ENCODE measurements at places on chromosomes 12 and 14. TPM values are rescaled to one million over a fixed set of nuclear protein-coding genes. Genes with fewer than 3 reads are reported as not detected.

Gene ANO4
- total RNA-seq = 88.9 TPM

DNA sequence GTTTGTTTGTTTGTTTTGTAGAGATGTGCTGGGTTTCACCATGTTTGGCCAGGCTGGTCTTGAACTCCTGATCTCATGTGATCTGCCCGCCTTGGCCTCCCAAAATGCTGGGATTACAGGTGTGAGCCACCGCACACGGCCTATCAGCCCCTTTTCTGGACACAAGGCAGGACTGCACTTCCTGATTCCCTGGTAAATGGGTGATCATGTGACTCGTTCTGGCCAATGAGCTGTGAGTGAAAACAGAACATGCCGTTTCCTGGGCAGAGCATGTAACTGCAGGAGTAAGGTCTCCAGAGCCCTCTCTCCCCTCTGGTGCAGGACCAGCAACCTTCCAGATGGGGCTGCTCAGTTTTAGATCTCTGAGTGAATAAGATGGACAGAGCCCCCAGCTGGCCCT is 92.7 kb downstream of the ITPK1 start:
- no peak for DNase-seq

- DNase-seq = no peak
Measured at GRCh38 chr14:96246539-96246847, 9.5 kb upstream of the BDKRB1 start.

DNA sequence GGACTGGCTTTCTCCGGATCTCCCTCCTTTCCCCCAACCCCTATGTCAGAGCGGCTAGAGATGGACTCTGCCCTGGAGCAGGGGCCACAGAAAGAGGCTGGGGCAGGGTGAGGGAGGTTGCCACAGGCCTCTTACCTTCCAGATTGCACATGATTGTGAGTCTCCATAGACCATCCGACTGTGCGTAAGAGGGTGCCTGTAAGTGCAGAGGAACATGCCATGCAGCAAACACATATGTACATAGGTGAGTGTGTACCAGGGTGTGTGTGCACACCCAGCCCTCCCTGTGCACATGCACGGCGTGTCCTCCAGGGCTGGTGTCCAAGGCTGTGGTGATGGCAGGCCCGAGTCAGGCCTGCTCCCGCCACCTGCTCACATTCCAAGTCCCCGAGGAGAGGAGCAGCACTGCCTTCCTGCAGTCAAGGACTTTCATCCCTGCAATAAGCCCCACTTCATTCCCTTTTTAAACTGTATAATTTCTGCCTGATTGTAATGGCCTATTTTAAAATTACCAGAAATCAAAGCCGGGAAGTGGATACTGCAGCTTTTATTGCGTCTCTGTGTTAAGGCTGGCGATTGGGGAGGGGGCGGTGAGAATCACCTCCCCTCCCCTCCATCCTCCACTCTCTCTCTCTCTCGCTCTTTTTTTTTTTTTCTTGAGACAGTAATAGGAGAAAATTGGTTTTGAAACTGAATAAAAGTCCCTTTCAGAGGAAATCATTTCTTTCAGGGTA is 28.5 kb downstream of the FAM222A start:
- no peak for DNase-seq

GRCh38 chr12:78018939-78019338 is 188.2 kb downstream of the NAV3 start:
- no peak for DNase-seq

DNA sequence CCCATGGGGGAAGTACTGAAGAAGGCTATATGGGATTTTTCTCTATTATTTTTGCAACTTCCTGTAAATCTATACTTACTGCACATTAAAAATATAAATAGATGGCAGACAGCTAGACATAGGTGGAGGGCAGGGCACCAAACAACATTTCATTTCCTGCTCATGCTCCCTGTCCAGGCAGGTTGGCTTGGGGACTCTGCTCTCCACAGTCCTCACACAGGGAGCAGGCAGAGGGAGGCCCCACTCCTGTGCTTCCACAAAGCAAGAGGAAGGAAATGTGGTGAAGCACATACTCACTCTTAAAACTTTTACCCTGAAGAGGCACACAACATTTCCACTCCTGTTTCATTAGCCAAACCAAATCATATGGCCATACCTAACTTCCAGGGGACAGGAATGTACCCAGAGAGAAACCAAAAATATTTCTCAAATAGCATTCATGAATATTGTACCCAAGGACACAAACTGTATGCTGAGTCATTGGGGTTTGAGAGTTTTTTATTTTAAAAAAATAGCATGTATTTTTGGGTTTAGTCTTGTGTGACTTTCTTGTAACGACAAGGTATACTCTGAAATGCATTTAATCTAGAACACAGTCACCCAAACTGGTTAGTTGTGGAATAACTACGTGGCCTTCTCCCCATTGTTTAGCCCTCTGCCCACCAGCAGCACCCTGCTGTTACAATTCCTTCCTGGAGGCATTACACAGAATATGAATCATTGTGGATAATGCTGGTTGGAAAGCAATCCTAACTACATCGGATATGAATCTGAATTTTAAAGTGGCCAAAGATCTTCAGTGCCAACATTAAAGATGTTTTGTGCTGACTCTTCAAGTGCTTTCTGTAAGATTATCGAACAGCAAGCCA is 40.9 kb downstream of the RTN1 start:
- no peak for DNase-seq

DNA sequence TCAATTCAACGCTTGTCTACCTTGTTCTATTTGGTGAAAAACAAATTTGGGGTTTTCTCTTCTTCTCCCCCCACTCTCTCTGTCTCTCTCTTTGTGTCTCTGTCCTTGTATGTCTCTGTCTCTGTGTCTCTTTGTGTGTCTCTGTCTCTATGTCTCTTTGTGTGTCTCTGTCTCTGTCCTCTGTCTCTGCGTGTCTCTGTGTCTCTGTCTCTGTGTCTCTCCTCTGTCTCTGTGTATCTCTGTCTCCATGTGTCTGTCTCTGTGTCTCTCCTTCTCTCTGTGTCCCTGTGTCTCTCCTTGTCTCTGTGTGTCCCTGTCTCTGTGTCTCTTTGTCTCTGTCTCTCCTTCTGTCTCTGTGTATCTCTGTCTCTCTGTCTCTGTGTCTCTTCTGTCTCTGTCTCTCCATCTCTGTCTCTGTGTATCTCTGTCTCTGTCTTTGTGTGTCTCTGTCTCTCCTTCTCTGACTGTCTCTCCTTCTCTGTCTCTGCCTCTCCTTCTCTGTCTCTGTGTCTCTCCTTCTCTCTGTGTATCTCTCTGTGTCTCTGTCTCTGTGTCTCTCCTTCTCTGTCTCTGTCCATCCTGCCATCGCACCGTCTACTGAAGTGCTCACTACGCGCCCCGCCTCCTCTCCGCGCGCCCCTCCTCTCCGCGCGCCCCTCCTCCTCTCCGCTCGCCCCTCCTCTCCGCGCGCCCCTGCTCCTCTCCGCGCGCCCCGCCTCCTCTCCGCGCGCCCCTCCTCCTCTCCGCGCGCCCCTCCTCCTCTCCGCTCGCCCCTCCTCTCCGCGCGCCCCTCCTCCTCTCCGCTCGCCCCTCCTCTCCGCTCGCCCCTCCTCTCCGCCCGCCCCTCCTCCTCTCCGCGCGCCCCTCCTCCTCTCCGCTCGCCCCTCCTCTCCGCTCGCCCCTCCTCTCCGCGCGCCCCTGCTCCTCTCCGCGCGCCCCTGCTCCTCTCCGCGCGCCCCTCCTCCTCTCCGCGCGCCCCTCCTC is 12.8 kb downstream of the LRCOL1 start:
- DNase-seq = no peak

Gene DNAJC22
- under 0.01 TPM for total RNA-seq

Gene KLRD1
- under 0.01 TPM for total RNA-seq

DNA sequence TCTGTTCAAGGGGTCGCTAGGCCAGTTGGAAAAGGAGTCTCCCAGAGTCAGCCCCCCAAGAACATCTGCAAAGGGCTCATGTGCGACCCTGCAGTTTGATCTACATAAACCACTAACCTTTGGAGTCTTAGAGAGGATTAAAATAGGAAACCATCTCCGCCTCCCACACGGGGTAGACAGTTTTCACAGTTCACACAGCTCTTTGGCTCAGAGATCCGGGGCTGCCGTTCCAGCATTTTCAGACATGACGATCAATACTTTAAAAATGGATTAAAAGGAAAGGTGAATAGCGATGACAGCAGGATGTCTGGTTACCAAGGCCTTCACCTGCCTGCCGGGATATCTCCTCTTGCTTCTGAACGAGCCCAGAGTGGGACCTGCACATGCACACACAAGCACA is 59.8 kb upstream of the BCL11B start:
- no peak for DNase-seq

- DNase-seq = no peak
Measured at GRCh38 chr12:119840582-119840981, 36.5 kb downstream of the CIT start.

Gene CLEC1A
- total RNA-seq = 0.41 TPM

GRCh38 chr14:65356327-65356836 is 56.1 kb upstream of the FUT8 start:
- no peak for DNase-seq

- no peak for DNase-seq
Measured at GRCh38 chr14:105210266-105211025, 29.3 kb upstream of the NUDT14 start.

Gene PARP11
- 11.4 TPM for total RNA-seq

DNA sequence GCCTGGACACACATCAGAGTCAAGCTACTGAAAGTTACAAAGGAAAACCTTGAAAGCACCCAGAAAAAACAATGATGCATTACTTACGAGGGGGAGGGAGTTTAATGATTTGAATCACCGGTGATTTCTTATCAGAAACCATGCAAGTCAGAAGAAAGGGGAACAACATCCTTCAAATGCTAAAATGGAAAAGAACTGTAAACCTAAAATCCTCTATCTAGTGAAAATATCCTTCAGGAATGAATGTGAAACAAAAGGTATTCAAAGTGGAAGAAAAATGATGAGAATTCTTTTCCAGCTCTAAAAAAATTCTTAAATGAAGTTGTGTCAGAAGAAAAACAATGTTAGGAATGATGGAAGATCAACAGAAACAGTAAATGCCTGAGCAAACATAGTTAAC is 16.8 kb downstream of the SCAF11 start:
- DNase-seq = no peak

DNA sequence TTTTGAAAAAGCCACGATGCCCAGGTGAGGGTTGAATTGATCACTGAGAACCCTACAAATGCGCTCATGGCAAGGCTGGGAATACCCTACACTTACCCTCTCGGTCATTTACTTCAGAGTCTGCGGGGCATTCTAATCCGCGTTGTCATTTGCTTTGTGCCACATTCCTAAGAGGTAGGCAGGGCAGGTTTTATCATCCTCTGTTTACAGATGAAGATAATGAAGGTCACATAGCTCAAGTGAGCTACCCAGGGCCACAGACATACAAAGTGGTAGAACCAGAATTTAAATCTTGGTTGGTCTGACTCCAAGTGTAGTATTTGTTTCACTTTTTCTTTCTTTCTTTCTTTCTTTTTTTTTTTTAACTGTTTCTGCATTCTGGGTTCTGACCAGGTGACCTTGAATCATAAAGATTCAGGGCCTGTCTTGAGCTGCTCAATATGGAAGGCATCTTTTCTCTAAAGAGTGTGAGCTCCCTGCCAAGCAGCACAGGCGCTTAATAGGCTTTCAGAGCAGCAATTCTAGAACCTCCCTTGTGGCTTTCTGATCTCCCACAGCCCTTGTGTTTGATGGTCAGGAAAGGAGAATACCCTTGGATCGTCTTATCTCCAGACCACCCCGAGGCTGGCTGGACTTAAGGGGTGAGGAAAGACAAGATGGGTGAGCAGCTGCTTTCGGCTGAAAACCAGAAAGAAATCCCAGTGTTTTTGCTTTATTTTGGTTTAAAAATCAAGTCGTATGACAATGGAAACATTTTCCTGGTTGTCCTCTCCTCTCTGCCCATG is 662 bp upstream of the BATF start:
- no peak for DNase-seq

Gene ANKRD33
- total RNA-seq = not detected

Gene MRPL42
- total RNA-seq = 91.7 TPM

DNA sequence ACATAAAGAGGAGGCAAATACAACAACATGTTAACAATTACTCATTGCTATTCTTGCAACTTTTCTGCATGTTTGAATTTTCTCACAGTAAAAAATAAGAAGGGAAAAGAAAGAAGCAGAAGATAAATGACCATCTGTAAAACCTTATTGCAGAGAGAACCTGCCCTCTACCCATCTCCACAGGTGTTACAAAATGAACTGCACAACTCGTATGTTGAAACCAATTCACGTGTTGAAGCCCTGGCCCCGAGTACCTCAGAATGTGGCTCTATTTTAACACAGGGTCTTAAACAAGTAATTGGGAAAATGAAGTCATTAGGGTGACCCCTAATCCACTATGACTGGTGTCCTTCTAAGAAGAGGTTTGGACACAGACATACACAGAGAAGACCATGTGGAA is 39.5 kb downstream of the FOXN3 start:
- no peak for DNase-seq

Gene DDIT3
- total RNA-seq = 4.9 TPM

Gene HOXC9
- total RNA-seq = not detected

DNA sequence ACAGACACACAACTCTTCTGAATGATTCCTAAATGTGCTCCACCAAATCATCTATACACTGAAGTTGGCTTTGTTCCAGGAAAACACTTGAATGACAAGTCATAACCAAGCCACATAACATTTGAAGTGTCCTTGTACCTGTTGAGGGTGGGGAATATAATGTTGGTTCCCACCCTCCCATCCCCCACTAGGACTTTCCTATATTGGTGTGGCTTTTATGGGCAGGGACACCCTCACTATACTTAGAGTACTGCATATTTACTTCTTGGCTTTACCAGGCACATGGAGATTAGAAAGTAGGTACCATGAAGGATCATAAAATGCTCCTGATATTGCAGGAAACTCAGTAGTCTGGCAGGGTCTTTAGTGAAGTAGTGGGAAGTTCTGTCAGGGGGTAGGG is 9.7 kb upstream of the BHLHE41 start:
- DNase-seq = no peak

Gene RPL10L
- not detected for total RNA-seq

- no peak for DNase-seq
Measured at GRCh38 chr12:6767353-6768319, 1.5 kb downstream of the PTMS start.

Gene LRRC10
- total RNA-seq = not detected

GRCh38 chr12:115542656-115543055 is 734.8 kb downstream of the MED13L start:
- no peak for DNase-seq

- no peak for DNase-seq
Measured at GRCh38 chr12:5510251-5510805, 78.4 kb downstream of the NTF3 start.

DNA sequence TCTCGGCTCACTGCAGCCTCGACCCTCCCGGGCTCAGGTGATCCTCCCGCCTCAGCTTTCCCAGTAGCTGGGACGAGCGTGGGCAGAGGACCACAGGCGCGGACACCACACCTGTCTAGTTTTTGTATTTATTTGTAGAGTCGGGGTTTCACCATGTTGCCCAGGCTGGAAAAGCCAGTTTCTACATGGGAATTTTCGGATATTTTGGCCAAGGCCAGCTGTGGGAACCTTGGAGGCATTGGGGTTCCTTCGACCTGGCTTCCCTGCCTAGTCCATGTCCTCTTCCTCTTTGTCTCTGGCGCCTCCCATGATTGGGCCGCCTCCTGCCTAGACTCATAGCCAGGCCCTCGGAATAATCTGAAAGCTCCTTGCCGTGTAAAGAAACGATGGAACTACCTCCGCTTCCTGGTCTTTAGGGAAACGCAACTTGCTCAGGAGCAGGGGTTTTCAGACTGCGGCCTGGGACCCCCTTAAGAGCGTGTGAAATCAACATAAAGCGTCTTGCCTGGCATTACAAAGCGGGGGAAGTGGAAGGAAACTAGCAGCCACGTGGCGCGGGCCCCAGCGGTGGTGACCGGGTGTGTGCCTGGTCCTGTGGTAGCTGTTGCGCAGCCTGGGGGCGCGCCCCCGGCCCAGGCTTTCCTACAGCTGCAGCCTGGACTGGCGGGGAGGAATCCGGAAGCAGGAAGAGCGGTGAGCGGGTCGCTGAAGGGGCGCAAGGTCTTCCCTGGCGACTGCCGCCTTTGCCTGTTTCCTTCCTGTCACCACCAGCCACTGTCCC is 1.4 kb upstream of the HSP90AA1 start:
- DNase-seq = peak; percentile 43
